ENCODE measurements at places on chromosomes 2 and 18.

DNA sequence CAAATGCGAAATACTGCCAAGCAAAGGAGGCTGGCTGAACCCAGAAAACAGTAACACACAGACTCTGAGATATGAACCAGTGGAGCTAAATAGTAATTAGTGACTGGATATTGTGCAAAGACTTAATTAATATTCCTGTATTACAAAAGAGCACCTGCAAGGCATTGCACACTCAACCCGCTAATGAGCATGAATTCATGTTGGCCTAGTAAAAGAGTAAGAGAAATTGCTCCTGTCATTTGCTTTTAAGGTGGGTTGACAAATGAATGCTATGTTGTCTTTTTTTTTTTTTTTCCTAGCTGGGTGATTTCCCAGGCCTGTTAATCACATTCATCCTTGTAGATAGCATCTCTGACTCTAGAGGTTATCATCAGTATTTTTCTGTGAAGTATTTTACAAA lies 87.0 kb upstream of the CERS6 start:
- DNase-seq = no peak

DNA sequence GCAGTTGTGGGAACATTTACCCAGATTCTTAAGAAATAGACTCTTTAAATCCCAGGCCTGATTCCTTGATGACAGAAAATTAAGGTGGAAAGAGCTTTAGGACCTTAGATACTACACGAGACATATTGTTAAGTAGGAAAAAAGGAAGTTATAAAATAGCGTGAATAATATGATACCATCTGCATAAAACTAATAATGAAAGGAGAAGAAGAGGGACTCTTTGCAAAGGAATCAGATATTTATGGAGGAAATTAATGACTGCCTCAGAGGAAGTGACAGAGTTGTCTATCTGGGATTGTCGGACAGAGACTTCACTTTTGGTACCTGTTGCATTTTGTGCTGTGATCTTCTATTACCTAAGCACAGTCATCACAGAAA lies 20.8 kb downstream of the APCDD1 start:
- no peak for DNase-seq

GRCh38 chr2:85997017-85997970 lies 108.4 kb downstream of the POLR1A start:
- DNase-seq = no peak

- no peak for DNase-seq
Observed at GRCh38 chr2:219447242-219448098, 12.8 kb downstream of the SPEG start.

GRCh38 chr2:223887127-223887526 lies 49.7 kb upstream of the AP1S3 start:
- DNase-seq = no peak
